ENCODE measurements at places on chromosomes 4 and X.

GRCh38 chr4:57074744-57075143 is 35.4 kb downstream of the IGFBP7 start:
- no peak for DNase-seq

DNA sequence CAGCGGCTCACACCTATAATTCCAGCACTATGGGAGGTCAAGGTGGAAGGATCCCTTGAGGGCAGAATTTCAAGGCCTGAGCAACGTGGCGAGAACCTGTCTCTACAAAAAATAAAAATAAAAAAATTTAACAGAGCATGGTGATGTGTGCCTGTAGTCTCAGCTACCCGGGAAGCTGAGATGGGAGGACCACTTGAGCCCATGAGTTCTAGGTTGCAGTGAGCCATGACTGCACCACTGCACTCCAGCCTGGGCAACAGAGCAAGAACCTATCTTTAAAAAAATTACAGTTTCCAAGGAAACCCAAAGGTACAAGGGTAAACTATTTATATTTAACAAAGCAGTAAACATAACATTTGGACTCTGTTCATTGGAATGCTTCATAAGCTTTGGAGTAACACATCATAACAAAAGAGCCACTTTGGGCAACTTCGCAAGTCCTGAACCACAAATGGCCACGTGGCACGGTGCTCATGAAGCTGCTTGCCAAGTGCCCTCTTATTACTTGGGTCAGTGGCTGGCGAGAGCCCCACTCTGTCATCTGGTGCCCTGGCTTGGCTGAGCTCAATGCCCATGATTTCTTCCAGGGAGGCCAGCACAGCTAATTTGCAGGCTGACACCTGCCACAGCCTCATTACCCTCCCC is 165.6 kb downstream of the SH3KBP1 start:
- DNase-seq: no peak

DNA sequence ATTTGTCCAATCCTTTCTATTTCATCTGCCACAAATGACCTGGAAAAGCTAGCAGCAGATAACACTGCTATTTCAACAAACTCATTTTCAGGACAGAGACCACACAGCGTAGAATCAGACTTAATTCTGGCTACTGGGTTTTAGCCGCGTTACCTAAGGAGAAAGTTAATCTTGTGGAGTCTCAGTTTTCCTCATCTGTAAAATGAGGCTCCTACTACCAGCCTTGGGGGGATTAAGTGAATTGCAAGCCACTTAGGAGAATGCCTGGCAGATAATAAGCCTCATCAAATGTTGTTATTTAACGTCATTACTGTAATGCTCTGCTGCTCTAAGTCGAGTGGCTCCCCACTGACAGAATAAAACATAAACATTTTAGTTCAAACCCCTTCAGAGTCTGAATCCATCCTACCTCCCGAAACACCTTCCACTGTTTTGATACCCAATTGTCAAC is 1.4 kb downstream of the CCNI start:
- no peak for DNase-seq

DNA sequence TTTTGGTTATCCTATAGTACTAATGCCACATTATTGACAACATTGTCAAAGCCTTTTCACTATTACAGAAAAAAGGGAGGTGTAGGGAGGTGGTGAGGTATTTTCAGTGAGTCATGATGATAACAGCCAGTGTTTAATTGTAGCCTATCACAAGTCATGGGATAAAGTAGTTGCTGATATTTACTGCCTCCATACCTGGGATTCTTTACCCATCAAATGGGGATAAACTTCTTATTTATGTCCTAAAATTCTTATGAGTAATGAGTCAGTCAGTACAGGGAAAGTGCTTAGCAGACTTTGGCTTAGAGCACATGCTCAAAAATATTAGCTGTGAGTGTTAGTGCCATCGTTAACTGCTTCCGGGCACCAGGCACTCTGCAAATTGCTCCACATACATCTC is 25.7 kb downstream of the ADGRG2 start:
- no peak for DNase-seq

DNA sequence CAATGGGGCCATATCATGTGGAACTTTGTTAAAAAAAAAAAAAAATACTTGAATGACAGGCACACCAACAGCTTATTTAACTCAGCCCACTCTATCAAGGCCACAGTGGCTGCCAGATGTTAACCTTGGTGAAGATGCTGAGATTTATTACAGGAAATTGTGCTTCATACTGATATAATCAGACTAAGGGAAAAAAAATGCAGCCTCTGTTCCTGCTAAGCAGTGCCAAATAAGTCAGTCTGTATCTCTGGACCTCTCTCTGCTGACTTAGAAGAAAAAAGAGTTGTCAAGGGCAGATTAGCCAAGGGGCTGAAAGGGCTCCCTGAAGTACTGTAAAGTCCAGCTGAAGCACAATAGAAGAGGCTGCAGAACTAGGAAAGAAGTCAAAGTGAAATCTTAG is 677.7 kb upstream of the HTR2C start:
- no peak for DNase-seq

GRCh38 chr4:102867278-102868152 is 1.3 kb upstream of the CISD2 start:
- no peak for DNase-seq

GRCh38 chr4:32148111-32148666 is 1428.0 kb downstream of the PCDH7 start:
- no peak for DNase-seq

DNA sequence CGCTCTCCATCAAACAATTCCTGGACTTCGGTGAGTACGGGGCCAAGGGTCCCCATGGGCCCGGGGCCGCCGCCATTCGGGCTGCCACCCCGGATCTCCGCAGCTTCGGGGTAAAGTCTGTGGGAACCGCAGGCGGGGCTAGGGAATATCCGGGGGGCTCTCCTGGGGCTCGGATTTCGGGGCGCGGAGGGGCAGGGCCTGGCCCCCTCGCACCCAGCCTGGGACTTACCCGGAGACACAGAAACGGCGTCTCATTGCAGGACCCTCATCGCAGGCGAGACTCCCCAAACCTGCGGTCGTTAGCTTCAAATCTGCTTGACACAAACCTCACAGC is 413 bp downstream of the PDK3 start:
- DNase-seq: no peak

DNA sequence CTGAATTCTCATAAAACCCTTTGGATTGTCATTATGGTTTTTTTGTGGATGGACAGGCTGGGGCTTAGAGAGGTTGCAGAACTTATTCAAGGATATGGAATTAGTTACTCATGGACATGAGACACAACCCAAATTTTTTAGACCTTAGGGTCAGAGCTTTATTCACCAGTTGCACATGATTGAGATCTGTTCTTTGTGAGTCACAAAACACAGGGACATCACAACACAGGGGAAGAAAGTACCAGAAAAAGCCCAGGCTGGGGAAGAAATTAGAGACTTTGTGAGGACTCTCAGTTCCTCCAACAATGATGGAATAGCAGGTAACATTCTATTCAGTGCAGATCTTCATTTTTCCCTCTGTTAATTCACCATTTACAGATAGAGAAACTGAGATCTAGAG is 602.4 kb upstream of the CPEB2 start:
- no peak for DNase-seq

DNA sequence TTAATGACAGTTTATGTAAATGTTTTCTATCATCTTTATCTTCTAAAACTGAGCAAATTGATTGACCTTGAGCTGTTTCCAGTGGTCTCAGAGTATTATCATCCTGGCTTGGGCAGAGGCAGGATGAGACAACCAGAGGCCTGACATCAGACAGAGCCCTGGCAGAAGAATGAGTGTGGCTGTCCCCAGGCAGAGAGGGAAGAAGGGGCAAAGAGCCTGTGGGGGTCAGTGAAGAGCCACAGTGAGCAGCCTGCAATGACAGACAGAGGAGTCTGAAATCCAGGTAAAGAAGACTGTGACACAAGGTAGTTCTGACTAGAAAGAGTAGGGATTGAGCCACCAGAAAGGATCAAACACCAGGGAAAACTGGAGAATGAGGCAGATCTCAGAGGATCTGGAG is 182.4 kb upstream of the ARSJ start:
- no peak for DNase-seq

- DNase-seq: no peak
These were observed 56.0 kb downstream of the GLUD2 start for GRCh38 chrX:121103381-121103780.

DNA sequence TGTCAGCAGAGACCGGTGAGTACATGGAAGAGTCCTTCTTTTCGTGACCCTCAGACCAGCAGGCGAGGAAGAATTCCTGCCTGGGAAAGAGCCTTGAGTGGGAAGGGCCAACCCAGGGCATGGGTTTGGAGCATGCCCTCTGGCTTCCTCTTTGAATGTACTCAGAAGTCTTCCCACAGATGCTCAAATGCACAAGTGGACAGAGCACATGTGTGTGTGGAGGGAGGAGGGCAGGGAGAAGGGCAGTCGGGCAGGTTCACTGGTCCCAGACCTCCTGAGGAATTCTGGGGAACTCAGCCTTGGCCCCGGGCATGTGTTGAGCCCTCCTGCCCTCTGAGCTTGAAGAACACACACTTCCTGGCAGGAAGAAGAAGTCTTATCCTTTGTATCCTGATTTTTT is 63.2 kb upstream of the HELT start:
- no peak for DNase-seq

GRCh38 chr4:13642170-13642950 is 14.8 kb upstream of the BOD1L1 start:
- no peak for DNase-seq

- no peak for DNase-seq
These were observed 25.4 kb downstream of the TMSB4X start for GRCh38 chrX:13000301-13000811.

GRCh38 chr4:98148856-98149255 is 5.6 kb upstream of the STPG2 start:
- DNase-seq: no peak

DNA sequence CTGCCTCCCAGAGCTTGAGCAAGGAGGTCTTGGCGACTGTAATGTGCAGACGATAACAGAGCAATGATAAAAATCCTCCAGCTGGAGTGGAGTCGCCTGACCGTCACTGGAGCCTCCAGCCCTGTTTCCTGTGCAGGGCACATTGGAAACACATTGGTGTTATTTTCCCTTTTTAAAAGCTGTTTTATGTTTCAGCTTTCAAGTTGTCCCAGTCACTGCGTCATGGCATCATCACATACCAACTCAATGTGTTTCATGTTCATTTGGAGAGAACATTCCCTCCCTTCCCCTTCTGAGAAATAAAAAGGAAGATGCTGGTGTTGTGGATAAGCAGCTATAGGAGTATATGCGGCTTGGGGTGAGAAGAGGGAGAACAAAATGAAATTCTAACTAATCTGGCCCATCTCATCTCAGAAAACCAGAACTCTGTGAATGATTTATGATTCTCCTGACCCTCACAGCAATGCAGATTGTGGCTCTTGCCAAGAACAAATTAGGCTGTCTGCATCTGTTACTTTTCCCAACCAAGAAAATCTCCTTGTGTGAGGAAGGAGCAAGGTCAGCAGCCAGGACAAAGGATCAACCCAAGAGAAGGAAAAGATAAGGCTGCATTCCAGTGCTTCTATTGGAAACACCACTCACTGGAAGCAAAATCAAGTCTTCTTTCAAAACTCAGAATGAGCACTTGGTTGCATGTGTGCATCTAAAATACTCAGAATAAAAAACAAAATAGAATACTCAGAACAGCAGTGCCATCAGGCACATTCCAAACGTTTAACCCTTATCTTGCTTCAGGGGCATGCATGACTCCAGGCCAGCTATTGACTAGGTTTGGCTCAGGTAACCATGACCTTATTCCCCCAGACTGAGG is 134.4 kb downstream of the RASL11B start:
- no peak for DNase-seq

- no peak for DNase-seq
These were observed 4.4 kb upstream of the BGN start for GRCh38 chrX:153490217-153490930.

DNA sequence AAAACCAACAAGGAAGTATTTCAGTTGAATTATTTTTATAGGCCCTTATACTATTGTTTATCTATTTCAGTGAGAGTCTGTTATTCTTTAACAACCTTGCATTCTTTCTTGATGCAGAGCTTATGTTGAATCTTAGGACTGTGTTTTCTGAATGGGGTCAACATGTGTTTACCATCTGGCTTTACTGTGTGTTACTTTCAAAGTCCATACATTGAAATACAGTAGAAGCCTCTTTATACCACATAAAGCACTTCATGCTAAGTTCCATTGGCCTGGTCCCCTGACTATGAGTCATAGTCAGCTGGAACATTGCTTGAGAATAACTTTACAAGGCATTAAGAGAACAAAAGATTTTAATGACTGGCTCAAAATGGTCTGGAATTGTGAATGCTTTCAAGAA is 152.6 kb downstream of the GASK1B start:
- DNase-seq: no peak

DNA sequence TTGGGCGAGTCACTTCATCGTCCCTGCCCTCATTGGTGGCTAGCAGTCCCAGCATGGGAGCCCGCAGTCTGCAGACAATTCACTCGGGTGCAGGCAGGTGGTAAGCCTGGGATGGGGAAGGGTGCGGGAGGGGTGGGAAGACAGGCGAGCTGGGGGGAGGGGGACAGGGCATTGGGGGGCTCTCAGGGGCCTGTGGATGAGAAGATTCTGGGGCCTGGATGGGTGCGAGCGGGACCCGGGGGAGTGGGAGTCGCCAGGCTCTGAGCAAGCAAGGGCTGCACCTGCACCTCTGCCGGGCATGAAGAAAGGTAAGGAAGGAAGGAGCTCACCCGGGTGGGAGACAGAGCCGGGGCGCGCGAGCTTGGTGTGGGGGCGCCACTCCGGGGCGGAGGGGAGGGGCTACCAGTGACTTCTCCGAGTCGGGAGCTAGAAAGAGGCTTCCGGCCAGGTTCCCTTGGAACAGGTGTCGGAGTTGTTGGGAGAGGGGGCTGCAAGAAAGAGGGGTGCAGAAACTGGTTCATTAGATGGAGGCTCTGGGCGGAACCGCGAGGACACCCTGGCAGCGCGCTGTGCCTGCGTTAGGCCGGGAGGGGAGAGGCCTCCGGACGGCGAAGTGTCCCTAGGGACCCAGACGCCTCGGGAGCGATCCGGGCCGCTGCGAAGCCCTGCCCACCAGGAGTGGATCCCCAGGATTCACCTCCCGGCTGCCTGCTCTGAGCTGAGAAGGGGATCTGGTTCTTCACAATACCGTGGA is 103.4 kb upstream of the PDLIM3 start:
- DNase-seq: no peak

DNA sequence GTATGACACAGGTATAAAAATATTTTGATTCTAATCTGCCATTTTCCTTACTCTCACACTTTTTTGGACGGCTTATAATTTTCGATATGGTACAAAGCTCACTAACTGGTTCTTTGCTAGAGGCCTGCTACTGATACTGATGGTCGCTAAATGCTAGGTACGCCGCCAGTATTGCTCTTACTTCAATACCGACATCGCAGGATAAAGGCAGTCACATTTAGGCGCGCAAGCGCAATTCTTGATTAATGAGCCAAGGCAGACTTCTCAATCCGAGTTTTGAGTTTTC is 557 bp upstream of the USP38 start:
- no peak for DNase-seq

DNA sequence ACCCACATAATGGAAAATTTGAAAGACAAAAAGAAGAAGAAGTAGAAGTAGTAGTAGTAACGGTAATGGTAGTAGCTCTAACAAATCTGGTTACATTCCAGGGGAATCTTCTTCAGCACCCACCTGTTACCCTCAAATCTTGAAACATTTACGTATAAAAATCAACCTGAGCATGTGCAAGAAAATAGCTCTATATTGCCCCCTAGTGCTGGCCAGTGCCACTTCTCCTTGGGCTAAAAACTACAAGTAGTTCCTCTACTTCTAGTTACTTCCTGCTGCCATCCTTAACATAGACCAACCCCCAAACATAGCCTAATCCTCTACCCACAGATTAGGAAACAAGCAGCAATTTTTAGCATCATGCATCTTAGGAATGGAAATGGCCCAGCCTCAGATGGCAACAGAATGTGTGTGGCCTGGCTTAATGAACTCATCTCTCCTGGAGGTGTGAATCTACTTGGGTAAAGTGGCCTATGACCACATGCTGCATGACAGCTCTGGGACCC is 3.1 kb downstream of the PDGFC start:
- DNase-seq: no peak

Data from stimulated activated CD4-positive, alpha-beta T cell treated with anti-CD3 and anti-CD28 coated beads, Interleukin-1b, Interleukin-23, amount 100 ng/mL, for 1 hour (primary cell).